CD4-positive, alpha-beta T cell (primary cell): ENCODE measurements at places on chromosomes 4 and X.
A peak's percentile ranks its signal among the peaks of the same experiment; 100 is the strongest.

GRCh38 chr4:156837625-156838345 lies 133.8 kb downstream of the PDGFC start:
- no peak for DNase-seq

DNA sequence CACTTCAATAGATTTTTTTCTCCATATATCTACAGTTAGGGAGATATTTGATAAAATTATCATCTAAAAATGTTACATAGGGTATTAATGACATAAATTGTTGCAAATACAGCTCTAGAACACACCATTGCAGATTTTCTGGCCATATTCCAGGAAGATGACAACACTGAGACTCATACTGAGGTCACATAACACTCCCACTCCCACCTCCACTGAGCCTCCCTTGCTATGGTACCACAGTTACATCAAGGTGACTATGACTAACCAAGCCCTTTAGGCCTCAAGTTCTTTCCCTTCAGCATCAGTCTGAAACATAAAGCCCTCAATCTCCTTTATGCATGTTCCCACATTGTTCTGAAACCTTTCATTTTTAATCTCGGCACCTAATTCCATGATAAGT lies 932.0 kb upstream of the IGFBP7 start:
- DNase-seq, result no peak

- DNase-seq, result no peak
These were observed 132.8 kb downstream of the ARHGEF9 start for GRCh38 chrX:63652086-63652765.

- no peak for DNase-seq
These were observed 1220.5 kb downstream of the PCDH18 start for GRCh38 chr4:136311774-136312173.

GRCh38 chr4:168900080-168900479 lies 110.0 kb downstream of the CBR4 start:
- DNase-seq, result no peak

GRCh38 chrX:10415306-10416001 lies 204.9 kb downstream of the MID1 start:
- DNase-seq, result no peak

GRCh38 chr4:102994803-102995202 lies 24.7 kb downstream of the SLC9B1 start:
- no peak for DNase-seq

- DNase-seq, result no peak
These were observed 7.5 kb upstream of the CXCL6 start for GRCh38 chr4:73828956-73829355.

- no peak for DNase-seq
These were observed 6.7 kb upstream of the EIF4E start for GRCh38 chr4:98935633-98936032.

DNA sequence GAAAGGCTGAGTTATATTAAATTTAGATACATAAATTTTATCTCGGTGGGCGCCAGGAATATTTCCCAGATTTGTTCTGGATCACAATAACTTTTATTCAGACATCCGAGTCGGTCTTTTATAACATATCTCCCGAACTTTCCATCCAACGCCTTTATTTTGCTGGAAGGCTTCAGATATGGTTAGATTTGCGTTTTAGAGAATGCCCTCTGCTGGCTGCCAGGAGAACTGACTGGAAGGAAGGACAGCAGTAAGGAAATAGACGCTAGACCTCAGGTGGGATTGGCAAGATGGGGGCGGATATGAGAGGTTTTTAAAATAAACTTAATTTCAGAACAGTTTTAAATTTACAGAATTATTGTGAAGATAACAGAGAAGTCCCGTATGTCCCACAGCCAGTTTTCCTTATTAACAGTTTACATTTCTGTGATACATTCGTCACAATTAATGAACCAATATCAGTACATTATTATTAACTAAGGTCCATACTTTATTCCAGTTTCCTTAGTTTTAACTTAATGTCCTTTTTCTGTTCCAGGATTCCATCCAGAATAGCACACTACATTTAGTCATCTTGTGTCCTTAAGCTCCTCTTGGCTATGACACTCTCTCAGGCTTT lies 4.6 kb upstream of the KANTR start:
- no peak for DNase-seq

GRCh38 chr4:18847249-18847890 lies 825.8 kb upstream of the LCORL start:
- DNase-seq, result no peak

- peak; percentile 58 for DNase-seq
These were observed 532 bp downstream of the ZNF827 start for GRCh38 chr4:145937971-145938611.

GRCh38 chr4:5399124-5399523 lies 309.2 kb downstream of the EVC2 start:
- no peak for DNase-seq

DNA sequence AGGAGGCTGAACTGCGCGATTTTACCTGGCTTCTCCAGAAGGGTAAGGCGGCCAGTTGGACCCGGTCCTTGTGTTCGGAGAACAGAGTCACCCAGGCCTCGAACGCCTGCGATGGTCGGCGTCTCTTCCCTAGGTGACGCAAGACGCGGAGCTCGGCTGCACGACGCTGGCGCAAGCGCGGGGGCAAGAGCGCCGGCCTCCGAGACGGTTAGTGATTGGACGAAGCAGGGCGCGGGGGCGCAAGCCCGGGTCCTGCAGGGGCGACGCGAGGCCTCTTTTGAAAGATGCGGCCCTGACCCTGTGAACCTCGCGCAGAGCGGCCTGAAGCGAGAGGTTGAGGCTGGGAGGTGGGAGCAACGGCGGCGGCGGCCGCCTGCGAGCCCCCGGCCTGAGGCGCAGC lies 428 bp downstream of the ADAD1 start:
- no peak for DNase-seq

- DNase-seq, result no peak
These were observed 38.4 kb downstream of the TBL1X start for GRCh38 chrX:9503261-9503660.

DNA sequence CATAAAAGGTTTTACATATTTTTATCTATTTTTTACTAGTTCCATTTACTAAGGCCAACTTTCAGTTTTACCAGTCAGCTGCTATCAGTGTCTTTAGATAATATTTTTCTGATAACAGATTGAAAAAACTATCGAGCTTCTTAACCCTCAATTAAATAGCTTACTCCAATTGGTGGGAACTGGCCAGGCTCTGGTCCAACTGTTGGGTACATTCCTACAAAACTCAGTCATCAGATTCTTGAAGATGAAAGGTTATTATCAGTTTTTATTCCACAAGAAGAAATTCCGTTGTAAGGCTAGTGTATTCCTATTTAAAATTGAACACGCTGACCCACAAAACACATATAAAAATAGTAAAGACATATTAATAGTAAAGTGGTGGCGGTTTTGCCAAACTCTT lies 346.2 kb downstream of the MAPK10 start:
- DNase-seq, result no peak

- no peak for DNase-seq
These were observed 10.6 kb upstream of the PUDP start for GRCh38 chrX:7158468-7158990.

DNA sequence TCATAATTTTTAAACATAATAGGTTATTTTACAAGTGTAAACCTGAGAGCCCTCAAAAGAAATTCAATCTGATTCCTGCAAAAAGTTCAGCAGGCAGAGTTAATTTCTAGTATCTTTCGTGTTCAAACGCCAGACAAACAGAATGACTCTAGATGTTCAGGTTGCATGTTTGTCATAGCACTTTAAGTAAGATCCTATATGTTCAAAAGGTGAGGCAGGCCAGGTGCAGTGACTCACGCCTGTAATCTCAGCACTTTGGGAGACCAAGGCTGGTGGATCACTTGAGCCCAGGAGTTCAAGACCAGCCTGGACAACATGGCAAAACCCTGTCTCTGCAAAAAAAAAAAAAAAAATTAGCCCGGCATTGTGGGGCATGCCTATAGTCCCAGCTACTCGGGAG lies 1.1 kb upstream of the RASSF6 start:
- DNase-seq, result no peak

DNA sequence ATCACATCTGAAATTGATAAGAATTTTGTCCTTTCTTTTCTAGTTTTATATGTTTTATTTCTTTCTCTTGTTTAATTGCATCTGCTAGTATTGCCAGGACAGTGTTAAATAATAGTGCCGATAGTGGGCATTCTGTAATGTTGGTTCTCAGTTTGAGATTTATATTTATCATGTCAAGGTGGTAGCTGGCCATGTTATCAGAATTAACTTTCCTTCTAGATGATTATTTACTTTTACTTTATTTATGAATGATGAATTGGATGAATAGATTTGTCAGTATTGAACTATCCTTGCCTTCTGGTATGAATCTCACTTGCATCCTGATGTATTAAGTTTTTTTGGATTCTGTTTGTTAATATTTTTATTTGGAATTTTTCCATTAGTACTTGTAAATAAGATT lies 42.7 kb downstream of the METAP1 start:
- no peak for DNase-seq

DNA sequence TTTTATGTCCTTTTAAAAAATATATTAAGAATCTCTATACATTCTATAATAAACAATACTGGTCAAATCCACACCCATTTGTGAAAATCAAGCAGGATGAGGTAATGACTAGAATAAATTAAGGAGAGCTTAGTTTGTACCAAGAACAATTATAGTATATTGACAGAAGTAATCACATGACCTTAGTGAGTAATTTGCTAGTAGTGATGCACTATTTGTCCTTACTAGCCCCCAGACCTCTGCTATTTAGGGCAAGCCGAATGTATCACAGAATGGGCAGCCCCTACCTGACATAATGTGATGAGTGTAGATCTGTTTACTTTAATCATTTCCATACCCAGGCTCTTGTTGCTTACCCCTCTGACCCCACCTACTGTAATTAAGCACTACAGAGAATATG lies 15.8 kb downstream of the ATP1B4 start:
- no peak for DNase-seq

DNA sequence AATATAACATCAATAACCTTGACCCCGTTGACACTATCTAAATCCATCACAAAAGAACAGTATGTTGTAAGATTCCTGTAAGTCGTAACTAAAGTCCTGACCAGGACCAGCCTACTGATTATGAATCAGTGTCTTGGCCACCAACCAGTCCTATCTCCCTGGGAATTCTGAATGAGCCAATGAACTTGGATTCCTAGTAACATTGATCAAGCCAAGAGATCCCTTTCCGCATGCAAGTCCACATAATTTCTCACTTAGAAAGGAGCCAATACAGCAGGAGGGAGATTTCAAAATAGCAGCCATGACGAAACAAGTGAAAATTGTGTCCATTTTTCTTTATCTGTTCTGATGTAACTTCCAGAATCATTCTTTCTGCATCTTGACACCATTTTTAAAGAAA lies 9.5 kb downstream of the XPNPEP2 start:
- DNase-seq, result no peak

GRCh38 chr4:5708449-5709206 lies at the start of gene EVC2:
TSS of gene EVC2 (minus strand) at chr4:5708559. CDS start at chr4:5708513, 46 bp downstream.
- DNase-seq, result peak; percentile 36

DNA sequence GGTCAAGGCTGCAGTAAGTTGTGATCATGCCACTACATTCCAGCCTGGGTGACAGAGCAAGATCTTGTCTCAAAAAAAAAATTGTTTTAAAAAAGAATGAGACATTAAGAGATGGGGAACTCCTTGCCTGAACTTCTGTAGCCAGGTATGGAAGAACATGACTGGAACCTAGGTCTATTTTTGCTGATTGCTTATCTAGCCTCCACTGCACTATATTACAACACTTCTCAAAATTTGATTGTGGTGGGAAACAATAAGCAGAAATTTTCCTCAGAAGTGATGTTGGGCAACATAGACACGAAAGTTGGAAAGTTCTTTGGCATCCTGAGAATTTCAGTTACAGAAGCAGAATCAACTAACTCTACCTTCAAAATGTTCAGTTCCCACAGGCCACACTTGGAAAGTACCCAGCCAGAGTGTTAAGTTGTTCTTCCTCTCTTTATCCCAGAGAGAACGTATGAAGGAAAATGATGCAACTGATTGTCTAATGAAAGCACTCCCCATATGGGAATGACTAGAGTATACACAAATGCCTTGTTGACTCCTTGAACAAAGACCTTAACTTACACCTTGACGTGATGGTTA lies 50.0 kb downstream of the LUZP4 start:
- no peak for DNase-seq

GRCh38 chr4:89752932-89753598 lies 83.9 kb downstream of the SNCA start:
- no peak for DNase-seq

DNA sequence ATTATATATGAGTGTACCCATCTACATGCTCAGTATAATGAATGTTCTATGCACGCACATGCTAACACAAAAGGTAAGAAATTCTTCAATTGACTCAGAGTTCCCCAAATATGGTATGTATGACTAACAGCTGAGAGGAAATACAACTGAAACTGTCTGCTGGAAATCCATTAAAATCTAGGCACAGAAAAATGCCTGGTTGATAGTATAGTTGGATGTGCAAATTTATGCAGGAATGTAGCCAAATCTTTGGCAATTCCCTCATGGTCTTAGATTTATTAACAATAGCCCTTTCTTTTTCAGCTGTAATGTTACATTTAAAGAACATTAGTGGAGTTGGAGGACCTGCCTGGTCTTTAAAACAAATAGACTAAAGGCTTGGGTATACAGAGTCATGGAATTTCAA lies 5.5 kb downstream of the CAMK2D start:
- DNase-seq, result no peak

DNA sequence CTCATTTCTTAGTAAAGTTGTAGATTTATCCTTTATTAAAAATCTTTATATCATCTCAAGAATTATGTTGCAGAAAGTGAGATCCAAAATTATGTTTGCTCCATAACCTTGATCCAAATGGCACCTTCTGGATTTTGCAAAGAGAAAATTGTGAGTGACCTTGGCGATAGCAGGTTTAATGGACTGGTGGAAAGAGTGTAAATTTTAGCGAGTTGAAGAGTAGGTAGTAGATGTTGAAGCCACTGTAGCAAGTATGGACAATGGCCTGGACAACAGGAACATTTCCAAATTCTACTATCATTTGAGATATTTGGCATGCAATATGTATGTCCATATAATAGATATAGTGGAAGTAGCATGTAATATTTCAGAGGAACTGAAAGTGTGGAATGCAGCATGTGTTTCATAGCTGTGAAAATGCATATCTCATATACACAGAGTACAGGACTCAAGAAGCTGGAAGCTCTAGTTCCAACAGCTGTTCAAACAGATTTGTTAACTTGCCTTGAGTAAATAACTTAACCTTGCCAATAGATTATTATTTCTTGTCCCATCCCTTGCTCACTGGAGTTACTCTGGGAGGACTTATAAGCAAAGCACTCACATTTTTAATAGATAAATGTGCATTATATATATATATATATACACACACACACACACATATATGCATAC lies 152.5 kb upstream of the TLL1 start:
- DNase-seq, result no peak

DNA sequence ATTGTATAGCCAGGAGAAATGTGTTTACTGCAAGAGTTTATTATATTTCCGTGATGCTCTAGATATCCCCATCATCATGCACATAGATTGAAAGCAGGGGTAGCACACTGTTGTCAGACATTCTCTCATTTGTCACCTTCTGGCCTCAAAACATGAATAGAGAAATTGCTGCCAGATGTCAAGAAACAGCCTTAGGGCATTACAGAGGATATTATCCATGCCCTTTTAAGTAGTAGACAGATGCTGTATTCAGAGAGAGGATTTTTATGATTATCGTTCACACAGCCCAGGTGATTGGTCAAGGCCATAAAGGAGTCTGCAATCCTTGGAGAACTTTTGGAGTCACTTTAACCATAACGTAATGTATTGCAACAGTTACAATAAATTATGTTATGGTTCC lies 1961.5 kb upstream of the TENM3 start:
- DNase-seq, result no peak
